Stimulated activated CD8-positive, alpha-beta memory T cell treated with anti-CD3 and anti-CD28 coated beads, Interleukin-4, amount 100 ng/mL, for 4 hours (primary cell): ENCODE measurements at places on chromosomes 5 and 9.

- DNase-seq: peak; percentile 49
Observed at GRCh38 chr5:42992088-42992879, 47.8 kb downstream of the ANXA2R start.

- no peak for DNase-seq
Observed at GRCh38 chr5:40481241-40481640, 198.5 kb upstream of the PTGER4 start.

- peak; percentile 41 for DNase-seq
Observed at GRCh38 chr9:133371261-133371711, 4.6 kb downstream of the SURF4 start.

DNA sequence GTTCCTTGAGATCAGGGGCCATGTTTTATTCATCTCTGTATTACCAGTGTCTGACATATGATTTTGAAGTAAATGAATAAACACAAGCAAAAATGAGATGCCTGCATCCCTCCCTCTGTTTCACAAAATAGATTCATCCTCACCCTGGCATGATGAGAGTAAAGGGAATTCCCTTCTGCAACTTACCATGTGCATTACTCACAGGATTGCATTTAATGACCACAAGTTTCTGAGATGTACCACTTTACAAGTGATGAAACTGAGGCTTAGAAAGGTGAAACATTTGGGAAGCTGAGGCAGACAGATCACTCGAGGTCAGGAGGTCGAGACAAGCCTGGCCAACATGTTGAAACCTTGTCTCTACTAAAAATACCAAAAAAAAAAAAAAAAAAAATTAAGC lies 74.2 kb upstream of the TNFSF8 start:
- DNase-seq: no peak

GRCh38 chr5:37696190-37697021 lies 143.4 kb downstream of the GDNF start:
- DNase-seq: no peak

DNA sequence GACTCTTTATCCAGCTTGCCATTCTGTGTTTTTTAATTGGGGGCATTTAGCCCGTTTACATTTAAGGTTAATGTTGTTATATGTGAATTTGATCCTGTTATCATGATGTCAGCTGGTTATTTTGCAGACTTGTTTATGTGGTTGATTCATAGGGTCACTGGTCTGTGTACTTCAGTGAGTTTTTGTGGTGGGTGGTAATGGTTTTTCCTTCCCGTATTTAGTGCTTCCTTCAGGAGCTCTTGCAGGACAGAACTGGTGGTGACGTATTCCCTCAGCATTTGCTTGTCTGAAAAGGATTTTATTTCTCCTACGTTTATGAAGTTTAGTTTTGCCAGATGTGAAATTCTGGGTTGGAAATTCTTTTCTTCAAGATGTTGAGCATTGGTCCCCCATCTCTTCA lies 381.1 kb downstream of the MAN2A1 start:
- DNase-seq: no peak

- no peak for DNase-seq
Observed at GRCh38 chr9:128809036-128809599, 9.2 kb upstream of the ENDOG start.

GRCh38 chr9:121739971-121740370 lies 88.5 kb downstream of the DAB2IP start:
- DNase-seq: no peak

GRCh38 chr9:138022121-138022741 lies 144.6 kb downstream of the CACNA1B start:
- DNase-seq: no peak

DNA sequence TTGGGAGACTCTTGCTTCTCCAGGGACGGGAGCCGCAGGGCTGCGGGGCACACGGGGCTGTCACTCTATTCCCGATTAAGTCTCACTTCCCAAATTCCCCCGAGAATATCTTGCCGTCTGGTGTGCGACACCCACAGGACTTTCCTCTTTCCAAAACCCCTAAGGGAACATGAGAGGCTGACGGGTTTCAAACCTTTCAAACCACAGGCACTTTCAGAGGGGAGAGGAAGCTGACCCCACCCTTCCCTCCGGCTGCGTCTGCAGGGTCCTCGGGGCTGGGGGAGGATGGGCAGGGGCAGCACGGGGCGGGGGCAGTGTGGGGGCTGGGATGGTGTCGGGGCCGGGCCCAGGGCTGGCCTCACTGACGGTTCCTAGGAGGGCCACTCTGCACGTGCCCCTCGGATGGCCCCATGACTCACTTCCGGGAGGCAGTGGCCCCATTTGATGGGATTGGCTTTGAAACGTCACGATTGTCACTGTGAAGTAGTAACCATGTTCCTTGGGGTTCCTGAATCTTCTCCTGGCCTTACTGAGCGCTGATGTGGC lies 38.2 kb downstream of the SLC9A3 start:
- no peak for DNase-seq

GRCh38 chr5:169178754-169179153 lies 122.2 kb downstream of the SLIT3 start:
- DNase-seq: no peak

GRCh38 chr5:135821061-135821801 lies 13.2 kb upstream of the SLC25A48 start:
- no peak for DNase-seq

GRCh38 chr5:150440948-150441812 lies 8.4 kb downstream of the RPS14 start:
- DNase-seq: no peak

GRCh38 chr5:119166026-119166425 lies 95.1 kb downstream of the DMXL1 start:
- no peak for DNase-seq

- no peak for DNase-seq
Observed at GRCh38 chr5:25393256-25393655, 748.5 kb upstream of the CDH10 start.

- no peak for DNase-seq
Observed at GRCh38 chr9:112535811-112536210, 49.2 kb downstream of the KIAA1958 start.

GRCh38 chr5:132785365-132785764 lies 8.3 kb upstream of the SEPTIN8 start:
- no peak for DNase-seq

GRCh38 chr9:121353241-121354061 lies 16.6 kb downstream of the STOM start:
- DNase-seq: peak; percentile 41
